GM12892 (cell line): ENCODE measurements at places on chromosomes 3 and 15.

DNA sequence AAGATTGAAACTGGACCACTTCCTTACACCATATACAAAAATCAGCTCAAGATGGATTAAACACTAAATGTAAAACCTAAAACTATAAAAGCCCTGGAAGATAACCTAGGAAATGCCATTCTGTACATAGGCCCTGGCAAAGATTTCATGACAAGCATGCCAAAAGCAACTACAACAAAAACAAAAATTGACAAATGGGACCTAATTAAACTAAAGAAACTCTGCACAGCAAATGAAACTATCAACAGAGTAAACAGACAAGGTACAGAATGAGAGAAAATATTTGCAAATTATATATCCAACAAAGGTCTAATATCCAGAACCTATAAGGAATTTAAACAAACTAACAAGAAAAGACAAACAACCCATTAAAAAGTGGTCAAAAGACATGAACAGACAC lies 173.1 kb upstream of the CCDC54 start:
- DNase-seq: no peak

GRCh38 chr15:77870195-77871065 lies 207.1 kb downstream of the TBC1D2B start:
- DNase-seq: peak; percentile 70

DNA sequence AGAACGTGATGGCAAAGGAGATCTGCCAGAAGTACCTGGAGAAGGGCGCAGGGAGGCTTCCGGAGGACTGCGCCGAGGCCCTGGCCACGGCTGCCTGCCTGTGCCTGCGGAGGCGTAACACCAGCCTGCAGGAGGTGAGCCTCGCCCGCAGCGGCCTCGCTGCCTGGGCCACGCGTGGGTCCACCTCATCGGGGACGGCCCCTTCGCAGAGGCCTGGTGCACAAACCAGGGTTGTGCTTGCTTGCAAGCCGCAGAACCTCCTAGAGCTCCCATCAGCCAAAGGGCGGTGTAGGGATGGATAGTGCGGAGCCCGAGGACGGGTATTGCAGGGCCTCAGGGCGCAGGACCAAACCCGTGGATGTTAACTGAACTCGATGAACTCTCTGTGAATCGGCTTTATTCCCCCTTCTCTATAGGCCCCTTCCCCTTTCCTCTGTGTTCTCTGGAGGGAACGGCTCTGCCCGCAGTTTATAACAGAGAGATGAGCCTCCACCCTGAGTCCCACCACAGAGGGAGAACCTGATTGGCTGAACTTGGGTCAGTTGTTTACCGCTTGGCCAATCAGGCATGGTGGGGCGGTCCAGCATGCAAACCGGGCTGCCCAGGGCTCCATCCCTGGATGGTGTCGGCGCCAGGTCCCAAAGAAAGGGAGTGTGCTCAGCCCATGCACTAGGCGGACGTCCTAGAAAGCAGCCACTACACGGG lies 13.6 kb upstream of the TATDN2 start:
- no peak for DNase-seq

DNA sequence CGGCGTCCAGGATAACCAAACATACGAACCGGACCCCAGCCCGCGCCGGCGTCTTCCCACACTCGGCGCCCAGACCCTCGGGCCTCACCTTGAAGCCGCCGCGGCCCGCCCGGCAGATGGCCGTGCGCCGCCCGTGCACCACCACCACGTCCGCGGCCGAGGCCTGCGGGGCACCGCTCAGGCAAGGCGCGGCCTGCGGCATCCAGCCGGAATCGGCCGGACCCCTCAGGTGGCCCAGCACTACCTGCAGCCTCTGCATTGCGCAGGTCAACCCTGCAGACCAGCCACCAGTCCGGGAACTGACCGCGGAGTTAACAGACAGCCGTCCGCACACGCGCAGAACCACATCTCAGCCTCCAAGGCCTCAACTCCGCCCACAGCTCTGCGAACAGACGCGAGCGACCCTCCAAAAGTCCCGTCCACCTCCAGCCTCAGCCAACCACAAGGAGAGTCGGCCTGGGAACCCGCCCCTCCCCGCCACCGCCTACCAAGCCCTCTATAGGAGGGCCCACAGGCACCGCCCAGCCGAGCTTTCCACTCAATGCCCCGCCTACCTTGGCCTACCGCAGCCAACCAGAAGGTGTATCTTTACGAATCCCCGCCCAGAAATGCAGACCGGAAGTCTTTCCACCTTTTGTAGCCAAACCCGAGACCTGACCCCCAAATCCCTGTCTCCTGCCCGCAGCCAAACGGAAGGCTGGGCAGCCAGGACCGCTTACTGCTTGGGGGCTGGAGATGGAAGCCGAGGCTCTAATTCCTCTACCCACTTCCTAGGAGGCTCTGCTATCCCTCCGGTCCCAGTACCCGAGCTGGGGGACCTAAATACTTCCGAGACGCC lies at the start of gene ACAA1:
ACAA1 (minus strand) TSS at position 351 of the 838 bp plus-strand sequence; CDS start at position 259, 92 bp downstream.
- peak; percentile 92 for DNase-seq

DNA sequence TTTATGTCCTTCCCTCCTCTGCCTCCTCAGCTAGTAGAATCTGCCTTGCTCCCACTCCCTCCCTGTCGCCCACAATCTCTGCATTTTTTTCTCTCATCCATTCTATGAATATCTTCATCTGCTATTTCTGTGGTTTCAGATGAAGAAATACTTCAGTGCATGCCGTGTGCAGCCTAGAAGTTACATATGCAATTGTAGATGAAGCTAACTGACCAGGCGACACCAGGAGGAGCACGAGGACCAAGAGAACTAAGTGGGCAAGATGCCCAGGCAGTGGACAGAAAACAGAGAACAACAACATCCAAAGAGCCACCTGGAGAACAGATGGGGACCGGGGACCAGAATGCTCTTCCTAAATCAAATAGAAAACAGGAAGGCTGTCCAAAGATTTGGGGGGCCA lies 121.4 kb upstream of the ATP11B start:
- DNase-seq: no peak

DNA sequence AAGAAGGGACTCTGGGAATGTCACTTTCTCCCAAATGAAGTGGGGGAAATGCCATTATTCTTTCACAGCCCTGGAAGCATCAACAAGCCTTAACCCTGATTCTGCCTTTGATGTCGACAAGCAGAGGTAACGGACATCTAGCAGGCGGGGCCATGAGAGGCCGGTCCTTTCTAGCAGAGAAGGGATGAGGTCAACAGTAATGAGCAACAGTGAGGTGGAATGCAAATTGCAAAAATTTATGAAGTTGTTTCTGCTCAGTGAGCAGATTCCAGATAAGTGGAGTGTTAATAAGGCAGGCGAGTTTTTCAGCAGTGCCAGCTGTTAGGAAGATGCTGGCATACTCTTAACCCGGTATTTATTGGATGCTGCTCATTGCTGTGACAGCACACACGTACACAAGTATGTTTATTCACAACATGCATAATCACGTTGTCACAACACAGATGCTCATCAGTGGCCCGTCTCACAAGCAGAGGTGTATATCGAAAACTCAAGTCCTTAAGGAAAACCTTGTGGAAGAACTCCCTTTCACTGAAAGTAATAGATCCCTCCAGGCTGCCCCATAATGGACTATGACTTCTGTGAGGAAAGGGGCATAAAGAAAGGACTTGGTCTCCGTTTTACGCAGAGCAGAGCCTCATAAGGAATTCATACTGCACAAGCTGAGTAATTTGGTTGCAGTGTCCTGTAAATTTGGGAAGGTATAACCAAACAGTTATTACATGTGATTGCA lies 329.0 kb downstream of the IGSF11 start:
- no peak for DNase-seq

- no peak for DNase-seq
These were observed 481.7 kb downstream of the MAGI1 start for GRCh38 chr3:65556934-65557577.

DNA sequence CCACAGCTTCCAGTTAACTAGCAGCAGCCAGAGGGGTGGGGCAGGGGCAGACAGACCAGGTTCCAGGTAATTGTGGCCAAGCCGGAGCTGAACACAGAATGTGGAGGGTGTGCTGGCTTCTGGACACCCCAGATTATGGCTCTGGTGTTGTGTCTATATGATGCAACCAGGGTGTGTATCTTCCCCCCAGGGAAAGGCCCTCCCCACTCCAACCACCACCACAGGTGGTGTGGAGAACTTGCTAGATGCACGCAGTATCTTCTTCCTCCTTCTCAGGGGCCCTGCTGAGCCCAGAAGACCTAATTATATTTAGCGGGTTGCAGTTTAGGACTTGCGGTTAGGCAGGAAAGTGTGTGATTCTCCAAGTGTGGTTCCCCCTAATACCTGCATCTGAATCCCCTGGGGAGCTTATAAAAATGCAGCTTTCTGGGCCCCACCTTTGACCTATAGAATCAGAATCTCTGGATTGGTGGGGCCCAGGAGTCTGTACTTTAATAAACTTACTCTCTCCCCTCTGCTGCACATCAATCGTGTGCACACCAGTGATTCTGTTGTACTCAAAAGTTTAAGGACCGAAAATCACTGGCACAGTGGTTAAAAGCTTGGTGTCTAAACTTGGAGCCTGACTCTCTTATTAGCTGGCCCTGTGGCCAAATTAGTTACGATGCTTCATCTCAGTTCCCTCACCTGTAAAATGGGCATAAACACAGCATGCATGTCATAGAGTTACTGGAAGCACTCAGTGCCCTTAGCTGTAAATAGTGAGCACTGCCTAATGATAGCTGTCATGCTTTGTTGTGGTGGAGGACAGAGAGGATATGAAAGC lies 379.1 kb upstream of the PROK2 start:
- peak; percentile 66 for DNase-seq

DNA sequence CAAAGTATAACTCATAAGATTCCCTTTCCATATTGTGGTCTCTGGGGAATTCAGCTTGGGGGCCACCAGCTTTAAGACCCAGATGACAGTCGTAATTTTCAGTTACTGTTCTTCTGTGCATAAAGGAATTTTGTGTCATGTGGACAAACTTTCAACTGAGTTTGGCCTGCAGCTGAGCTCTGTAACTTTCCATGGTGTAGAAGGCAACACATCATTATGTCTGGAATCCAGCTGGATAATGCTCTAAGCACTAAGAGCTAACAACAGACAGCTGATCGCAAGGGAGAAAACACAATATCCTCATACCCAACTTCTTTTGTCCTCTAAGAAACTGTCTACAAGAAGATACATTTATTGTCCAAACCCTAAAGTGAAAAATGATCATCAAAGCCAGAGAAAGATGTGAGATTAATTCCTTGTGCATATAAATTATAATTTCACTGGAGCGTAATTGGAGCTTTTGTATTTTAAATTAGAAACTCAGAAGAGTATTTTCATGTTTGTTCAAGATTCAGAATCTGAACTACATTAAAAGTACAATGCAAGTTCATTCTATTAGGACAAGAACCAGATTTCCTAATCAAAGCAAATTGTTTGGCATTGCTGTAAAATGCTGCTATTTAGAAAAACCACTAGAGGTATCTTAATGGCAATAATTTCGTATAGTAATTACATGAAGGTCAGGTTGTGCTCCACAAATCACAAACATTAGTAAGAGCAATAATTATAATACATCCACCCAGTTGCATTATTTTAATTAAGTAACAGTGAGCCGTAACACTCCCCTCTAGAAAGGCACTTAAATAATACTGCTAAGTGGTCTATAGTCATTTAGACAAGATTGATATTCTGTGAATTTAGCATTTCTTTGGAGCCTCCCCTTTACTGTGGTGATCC lies 218.8 kb downstream of the ATP8B4 start:
- DNase-seq: no peak

DNA sequence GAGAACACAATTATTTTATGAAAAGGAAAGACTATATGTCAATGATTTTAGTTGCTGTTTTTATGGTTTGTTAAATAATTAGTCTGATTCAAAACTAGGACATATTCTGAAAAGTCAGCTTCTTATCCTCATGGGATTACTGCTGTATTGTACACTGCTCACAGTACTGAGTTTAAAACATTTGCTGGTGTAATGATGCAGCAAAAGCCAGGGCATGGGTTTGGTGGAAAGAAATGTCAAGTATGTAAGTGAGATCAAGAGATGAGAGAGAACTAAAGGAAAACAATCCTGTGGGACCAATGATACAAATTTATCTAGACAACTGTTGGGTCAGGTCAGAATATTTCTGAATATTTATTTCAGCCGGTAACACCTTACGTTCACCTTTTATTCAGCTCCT lies 210.1 kb upstream of the ARHGEF26 start:
- DNase-seq: no peak

GRCh38 chr3:141542989-141543388 lies 56.2 kb downstream of the RASA2 start:
- DNase-seq: no peak

- DNase-seq: no peak
These were observed 68.5 kb downstream of the PLCH1 start for GRCh38 chr3:155676252-155676981.

GRCh38 chr3:162012633-162013032 lies 516.0 kb downstream of the OTOL1 start:
- DNase-seq: no peak
